Activated CD4-positive, alpha-beta T cell treated with anti-CD3 and anti-CD28 coated beads, Interleukin-2, amount 10 ng/mL, durations not matched to agents 24 days and 14 days (primary cell): ENCODE measurements at places on chromosomes 7 and 10. TPM values are rescaled to one million over a fixed set of nuclear protein-coding genes. Genes with fewer than 3 reads are reported as not detected.

OR9A2 gene
- not detected in 2 replicates for total RNA-seq

DNA sequence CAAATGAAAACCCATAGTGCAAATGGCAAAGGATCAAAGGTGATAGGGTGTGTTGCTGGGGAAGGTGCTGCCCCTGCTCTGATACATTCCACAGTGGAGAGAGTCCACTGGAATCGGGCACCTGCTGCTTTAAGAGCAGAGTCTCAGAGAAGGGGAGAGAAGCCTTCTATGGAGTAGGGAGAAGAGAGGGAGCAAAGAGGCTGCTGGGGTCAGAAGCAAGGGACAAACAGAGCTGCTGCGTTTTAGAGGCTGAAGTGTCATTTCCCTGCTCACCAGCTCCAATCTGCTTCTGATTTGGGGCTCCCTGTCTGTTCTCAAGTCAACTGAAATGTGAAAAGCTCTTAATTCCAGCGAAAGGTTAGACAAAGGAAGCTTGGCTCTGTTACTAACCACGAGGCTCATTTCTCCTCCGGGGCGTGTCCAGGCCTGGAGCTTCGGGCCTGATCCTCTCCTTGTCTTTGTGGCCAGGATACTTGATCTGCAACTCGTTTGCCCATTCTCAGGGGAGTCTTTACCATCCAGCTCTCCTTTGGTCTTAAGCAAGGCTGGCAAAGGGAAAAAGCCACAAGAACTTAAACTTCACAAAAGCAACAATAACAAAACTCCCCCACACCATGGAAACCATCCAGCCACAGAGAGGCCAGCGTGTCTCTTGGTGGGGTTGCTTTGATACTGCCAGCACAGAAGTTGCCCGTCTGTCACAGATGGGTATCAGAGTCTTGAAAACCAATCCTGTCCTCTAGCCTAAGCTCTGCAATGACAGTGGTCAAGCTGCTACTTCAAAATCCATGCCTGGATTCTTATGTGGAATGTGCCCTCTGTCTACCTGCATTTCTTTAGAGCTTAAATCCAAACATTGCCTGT, 692.6 kb downstream of the SUGCT start:
- DNase-seq, result no peak

CYP2C9 gene
- total RNA-seq, result not detected in 2 replicates

DNA sequence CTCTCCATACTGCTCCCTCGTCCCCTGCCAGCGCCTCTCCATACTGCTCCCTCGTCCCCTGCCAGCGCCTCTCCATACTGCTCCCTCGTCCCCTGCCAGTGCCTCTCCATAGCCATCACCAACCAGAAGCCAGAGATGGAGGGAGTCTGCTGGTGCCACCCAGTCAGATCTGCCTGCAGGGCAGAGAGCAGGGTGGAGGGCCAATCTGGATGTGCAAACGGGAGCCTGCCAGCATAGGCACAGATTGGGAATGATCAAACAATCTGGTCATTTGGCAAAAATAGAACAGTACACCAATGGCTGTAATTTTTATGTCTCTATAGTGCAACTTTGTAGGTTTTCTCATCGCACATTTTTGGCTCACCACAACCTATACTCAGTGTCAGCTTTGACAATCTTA, 76.9 kb upstream of the LRRC4 start:
- no peak for DNase-seq

GRCh38 chr10:110456523-110457091, 41.1 kb upstream of the DUSP5 start:
- no peak for DNase-seq

- peak; percentile 93 for DNase-seq
Measured at GRCh38 chr10:110356628-110357245, 52.0 kb upstream of the SMNDC1 start.

GRCh38 chr10:100338434-100339036, 8.5 kb upstream of the SCD start:
- peak; percentile 95 for DNase-seq

GRCh38 chr10:132880128-132880981, 62.0 kb downstream of the CFAP46 start:
- no peak for DNase-seq

EEPD1 gene
- 0.61 and 0.71 TPM in 2 replicates for total RNA-seq

DNA sequence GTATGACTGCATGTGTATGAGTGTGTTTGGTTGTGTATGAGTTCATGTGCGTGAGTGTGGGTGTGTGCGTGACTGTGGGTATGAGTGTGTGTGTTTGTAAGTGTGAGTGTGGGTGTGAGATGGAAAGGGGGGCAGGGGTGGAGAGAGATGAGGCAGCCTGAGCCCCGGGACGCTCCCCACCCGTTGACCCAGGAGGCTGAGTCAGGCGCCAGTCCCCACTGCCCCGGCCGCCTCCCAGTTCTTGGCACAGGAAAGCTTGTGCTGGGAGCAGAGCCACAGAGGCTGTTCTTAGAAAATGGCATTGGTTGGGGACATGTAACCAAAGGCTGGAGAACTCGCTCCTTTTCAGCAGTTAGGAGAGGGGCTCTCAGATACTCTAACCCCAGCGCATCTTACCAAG, 27.8 kb upstream of the NUB1 start:
- no peak for DNase-seq

POLR3A gene
- 27.8 and 28.7 TPM in 2 replicates for total RNA-seq
